ENCODE measurements at places on chromosomes 3 and 15.

DNA sequence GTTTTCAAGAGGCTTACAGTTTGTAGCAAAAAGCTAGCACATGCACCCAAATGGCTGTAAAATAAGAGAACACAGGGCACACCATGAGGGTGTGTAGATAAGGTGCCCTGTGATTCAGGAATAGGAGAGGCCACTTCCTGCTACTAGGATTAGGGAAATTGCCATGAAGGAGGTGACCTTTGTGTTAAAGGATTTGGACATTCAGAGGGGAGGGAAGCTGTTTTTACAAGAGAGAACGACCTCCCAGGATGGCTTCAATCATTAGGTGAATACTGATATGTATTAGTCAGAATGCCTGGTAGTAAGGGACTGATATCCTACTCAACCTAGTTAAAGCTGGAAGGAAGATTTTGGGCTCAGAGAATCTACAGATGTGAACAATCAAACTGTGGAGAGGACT lies 35.7 kb upstream of the ABHD17C start:
- no peak for DNase-seq

- no peak for DNase-seq
Measured at GRCh38 chr3:171258316-171258715, 201.9 kb downstream of the TNIK start.

GRCh38 chr15:77144492-77145070 lies 73.7 kb upstream of the TSPAN3 start:
- DNase-seq: no peak

DNA sequence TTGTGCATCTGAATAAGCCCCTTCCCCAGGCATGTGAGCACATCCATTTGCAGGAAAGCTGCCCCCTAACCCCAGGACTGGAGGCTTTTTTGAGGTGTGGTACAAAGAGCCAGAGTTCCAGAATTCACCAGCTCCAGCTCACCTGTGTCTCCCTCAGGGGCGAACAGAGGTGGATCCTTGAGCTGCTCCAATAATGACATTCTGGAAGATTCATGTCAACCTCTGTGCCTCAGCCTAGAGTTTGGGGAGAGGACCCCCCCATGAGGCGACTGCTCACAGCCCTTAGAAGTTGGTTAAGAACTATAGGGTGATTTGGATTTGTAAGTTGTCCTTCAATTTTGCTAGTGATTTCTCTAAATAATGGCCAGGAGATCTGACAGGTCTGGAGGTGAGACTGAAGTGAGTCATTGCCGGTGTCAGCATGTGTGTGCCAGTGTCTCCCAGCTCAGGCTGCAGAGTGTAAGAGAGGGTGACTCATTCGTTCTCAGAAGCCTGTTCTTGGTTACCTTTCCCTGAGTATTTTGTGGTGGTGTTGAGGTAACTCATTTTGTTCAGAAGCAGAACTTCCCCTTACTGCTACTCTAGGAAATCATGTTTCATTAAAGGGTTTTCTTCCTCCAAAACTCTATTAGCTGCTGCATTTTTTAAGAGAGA lies 136.9 kb upstream of the TOPAZ1 start:
- DNase-seq: no peak

DNA sequence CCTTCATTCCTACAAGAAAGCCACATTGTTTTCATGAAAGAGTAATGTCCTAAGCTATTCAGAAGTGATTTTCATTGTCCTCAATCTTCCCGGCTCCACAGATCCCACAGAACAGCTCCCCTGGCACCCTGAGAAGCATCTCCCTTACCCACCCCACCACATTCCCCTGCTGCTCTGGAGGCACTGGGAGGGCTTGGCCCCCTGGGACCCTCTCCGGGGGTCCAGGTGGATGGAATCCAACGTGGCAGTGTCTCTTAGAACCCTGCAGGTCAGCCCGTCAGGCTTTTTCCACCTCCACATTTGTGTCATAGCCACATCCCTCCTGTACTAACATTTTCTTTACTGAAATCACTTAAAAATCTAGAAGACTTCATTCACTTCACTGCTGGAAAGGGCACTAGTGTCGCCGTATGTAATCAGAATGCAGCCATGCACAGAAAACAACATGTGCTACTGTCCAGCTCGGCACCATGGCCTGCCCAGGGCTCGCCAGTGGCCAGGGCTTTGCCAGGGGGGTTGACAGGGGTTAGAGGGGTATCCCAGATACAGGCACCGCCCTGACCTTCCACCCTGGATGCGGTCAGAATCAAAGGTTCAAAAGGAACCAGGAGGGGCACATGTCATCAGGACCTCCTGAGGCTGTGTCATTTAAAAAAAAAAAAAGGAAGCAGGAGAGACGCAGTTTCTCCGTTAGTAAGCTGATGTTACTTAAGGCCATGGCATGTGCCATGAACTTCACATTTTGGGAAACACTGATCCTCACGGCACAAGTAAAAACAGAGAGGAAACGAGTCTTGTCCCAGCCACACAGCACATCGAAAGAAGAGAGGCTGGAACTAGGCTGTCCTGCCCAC lies 106.3 kb downstream of the LSM3 start:
- DNase-seq: no peak

DNA sequence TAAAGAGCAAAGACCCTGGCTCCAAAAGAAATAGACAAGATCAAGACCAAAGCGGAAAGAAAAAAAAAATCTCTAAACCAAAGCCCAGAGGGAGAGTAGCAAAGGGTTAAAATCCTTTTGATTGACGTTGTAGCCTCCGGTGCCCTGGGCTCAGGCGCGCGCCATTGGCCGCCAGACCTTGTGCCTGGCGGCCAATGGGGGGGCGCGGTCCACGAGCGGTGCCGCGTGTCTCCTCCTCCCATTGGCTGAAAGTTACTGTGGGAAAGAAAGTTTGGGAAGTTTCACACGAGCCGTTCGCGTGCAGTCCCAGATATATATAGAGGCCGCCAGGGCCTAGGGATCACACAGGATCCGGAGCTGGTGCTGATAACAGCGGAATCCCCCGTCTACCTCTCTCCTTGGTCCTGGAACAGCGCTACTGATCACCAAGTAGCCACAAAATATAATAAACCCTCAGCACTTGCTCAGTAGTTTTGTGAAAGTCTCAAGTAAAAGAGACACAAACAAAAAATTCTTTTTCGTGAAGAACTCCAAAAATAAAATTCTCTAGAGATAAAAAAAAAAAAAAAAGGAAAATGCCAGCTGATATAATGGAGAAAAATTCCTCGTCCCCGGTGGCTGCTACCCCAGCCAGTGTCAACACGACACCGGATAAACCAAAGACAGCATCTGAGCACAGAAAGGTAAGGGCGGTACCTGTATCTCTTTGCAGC lies at the start of gene HES1:
TSS of gene HES1 (plus strand) at position 343 of the 713 bp plus-strand sequence. CDS start at position 576, 233 bp downstream.
- DNase-seq: no peak

DNA sequence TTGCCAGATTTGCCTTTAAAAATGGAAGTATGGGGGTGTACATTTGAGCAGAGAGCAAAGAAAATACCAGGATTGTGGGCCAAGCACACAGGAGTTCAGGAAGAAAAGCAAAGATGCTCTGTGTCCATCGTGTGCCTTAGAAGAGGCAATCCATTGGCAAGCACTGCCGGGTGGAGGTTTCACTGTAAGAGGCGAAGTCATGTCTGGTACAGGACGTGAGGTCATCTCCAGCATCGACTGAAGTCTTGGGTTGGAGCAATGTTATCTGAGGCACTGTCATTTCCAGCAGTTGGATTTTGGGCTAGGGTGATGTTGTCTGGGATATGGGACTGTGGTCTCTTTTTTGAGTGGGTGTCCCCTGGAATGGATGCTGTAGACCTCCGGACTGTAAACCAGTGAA lies 4.8 kb upstream of the RGMA start:
- DNase-seq: no peak

GRCh38 chr3:195086885-195087284 lies 184.1 kb downstream of the XXYLT1 start:
- DNase-seq: no peak

- no peak for DNase-seq
Measured at GRCh38 chr15:96035091-96035490, 295.4 kb upstream of the NR2F2 start.

DNA sequence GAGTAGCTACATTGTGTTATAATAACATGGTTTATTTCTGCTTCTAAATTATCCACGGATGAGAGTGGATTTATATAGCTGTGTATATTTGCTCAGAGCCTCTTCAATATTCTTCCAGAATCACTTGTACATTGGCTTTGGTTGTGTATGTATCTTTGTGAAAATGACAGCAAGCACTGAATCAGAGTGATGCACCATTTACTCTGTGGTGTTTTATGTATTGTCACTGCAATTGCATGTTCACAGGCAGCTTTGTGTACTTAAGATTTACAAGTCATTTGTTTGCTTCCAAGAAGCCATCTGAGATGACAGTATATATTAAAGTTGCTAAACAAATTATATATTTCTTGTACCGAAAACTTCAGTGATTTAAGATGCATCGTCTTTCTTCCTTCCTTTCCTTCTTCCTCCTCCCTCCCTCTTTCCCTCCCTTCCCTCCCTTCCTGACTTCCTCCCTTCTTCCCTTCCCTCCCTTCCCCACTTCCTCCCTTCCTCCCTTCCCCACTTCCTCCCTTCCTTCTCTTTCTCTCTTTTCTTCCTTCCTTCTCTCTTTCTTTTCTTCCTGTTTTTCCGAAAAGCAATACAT lies 362.3 kb upstream of the GOLIM4 start:
- no peak for DNase-seq

- DNase-seq: no peak
Measured at GRCh38 chr3:55446850-55447249, 40.3 kb downstream of the WNT5A start.

DNA sequence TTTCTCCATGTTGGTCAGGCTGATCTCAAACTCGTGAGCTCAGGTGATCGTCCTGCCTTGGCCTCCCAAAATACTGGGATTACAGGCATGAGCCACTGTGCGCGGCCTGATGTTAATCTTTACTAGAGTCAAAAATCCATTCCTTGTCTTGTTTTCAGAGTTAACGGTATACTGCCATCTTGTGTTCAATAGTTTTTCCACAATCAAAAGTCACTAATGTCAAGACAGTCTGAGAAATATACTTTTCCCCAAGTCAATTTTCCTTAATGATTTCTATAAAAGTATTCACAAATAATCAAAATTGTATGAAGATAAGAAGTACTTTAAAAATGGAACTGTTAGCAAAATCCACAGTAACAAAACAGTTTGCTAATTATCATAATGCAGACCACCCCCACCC lies 8.5 kb downstream of the CRBN start:
- DNase-seq: no peak

DNA sequence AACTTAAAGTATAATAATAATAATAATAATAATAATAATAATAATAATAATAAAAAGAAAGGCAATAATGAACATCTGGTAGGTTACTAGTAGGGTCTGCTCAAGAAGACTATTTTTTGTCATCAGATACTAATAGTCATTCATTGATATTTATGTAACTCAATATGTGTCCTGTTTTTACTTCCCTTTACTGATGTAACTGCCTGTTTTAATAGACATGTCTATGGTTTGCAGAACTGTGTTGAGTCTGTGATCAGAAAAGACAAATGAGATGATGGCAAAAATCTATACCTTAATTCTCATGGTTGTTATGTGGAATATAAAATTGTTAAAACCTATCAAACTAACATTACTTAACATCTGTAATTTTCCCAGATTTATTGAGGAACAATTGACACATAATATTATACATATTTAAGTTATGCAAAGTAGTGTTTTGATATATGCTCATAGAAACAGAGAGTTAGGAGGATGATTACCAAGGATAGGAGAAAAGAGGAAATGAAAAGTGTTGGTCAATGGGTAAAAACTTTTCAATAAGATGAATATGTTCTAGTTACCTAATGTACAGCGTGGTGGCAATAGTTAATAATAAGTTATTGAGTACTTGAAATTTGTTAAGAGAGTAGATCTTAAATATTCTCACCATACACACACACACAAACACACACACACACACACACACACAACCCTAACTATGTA lies 699.4 kb downstream of the ZPLD1 start:
- no peak for DNase-seq

DNA sequence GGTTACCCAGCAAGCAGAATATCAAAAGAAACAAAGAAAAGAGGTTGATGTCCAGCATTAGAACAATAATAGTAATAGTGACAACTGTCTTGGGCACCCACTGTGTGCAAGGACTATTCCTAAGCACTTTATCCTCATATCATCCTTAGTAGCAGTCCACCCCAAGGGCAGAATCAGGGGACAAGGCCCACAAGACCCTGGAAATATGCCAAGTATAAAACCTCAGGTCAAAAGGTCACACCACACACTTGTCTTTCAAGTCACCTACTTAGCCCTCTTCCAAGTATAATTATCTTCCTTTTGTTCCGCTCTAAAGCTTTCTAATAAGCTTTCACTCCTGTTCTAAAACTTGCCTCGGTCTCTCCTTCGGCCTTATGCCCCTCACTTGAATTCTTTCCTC lies 124.0 kb upstream of the STT3B start:
- no peak for DNase-seq

DNA sequence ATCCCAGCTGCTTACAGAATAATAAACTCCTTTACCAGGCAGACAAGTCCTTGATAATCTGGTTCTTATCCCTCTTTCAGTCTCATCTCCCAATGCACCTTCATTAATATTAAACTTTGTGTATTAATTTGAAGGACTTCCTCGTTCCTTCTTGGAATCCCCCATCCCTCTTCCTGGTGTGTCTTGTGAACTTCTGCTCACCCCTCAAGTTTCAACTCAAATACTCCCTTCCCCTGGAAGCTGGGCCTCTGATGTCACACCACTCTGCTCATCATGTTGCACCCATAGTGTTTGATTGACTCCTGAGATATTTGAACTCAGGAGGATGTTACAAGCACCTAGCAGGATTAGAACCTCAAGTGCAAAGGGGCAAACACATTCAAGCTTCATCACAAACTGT lies 3.3 kb upstream of the STT3B start:
- DNase-seq: no peak

GRCh38 chr3:181596126-181596525 lies 115.6 kb upstream of the SOX2 start:
- DNase-seq: no peak

DNA sequence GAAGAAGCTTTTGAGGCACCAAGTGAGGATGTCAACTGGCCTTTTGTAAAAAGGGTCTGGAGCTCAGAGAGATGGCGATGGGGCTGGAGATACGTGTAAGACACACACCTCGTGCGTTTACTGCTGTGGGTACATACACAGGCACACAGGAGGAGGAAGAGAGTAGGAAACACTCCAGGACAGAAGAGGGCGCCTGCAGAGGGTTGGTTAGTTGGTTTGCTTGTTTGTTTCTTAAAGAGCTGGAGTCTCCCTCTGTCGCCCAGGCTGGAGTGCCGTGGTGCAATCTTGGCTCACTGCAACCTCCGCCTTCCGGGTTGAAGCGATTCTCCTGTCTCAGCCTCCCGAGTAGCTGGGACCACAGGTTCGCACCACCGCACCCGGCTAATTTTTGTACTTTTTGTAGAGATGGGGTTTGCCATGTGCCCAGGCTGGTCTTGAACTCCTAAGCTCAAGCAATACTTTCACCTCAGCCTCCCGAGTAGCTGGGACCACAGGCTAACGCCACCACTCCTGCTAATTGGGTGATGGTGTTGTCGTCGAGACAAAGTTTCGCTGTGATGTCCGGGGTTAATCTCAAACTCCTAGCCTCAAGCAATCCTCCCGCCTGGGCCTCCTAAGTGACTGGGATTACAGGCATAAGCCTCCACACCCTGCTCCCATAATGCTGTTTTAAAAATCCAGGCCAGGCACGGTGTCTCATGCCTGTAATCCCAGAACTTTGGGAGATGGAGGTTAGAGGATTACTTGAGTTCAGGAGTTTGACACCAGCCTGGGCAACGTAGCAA lies 1.3 kb upstream of the PRR20G start:
- DNase-seq: no peak
